Retina (tissue), 1 donor: ENCODE measurements at places on chromosomes 6 and 20.
A peak's percentile ranks its signal among the peaks of the same experiment; 100 is the strongest.

DNA sequence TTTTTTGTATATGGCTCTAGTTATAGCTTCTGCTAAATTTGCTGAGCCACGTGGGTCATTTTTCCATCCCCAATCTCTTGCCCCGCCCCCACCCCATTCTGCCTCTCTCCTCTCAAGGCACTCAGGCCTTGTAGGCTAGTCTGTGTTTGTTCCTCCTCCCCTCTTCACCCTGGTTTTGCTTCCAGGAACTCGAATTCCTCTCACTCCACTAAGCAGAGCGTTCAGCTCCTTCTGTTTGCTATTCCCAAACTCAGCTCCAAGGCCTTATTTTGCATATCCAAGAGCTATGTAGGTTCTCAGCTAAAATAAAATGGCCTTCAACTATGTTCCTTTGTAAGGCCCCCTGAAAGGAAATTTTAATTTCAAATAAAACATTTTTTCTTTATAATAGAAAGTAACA, 1293.7 kb downstream of the EPHA7 start:
- DNase-seq = no peak

- DNase-seq = peak; percentile 53
These were observed 306.7 kb downstream of the RNF144B start for GRCh38 chr6:18693881-18694280.

DNA sequence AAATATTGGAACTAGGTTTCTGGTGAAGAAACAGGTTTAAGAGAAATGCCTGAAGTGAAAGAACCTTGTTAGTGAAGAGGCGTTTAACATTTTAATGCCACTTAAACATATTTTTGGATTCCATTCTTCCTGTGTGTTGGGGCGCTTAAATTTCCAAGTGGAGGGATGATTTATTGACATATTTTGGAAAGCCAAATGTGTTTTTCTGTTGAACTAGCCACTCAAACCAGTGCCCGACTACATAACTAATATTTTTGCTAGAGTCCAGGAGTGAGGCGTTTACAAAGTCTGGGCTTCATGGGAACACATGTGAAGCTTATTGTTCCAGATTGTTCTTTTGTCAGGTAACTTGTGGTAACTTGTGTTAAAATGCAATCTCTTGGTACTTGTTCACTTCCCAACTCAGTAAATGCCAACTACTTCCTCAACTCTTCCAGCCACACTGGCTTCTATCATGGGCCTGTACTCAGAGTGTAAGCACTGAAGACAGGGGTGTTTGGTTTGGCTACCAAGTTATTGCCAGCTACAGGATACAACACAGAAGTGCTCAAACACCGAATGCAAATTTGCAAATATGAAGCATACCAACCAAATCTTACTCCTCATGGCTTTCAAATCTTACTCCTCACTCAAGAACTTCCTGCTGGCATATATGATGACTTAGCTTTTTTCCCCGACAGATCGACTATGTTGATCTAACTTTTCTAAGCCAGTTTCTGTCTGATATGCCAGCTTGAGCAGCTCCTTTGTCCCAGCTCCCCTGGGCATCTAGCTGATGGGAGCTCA, 2.0 kb upstream of the ZNFX1 start:
- DNase-seq = no peak

GRCh38 chr20:37901654-37902503, 1.0 kb upstream of the VSTM2L start:
- DNase-seq = peak; percentile 72

DNA sequence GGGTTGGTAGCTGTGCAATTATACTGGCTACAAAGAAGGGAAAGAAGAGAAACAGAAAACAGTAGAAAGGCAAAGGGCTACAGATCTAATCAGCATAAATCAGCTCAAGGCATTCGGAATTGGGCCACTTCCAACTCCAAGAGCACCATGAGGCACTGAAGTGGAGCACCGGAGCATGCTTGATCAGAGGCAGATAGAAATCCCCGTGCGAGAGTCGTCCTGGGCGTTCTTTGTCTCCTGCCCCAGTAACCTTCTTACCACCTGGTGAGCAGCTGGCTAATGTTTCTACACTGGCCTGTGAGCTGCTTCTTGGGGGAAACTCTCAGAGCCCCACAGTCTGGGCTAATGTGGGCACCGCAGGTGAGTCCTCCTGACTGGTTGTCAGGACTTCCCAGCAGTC, 16.7 kb downstream of the NEDD9 start:
- DNase-seq = peak; percentile 43

- no peak for DNase-seq
These were observed 55.4 kb upstream of the BMP2 start for GRCh38 chr20:6711951-6712649.

DNA sequence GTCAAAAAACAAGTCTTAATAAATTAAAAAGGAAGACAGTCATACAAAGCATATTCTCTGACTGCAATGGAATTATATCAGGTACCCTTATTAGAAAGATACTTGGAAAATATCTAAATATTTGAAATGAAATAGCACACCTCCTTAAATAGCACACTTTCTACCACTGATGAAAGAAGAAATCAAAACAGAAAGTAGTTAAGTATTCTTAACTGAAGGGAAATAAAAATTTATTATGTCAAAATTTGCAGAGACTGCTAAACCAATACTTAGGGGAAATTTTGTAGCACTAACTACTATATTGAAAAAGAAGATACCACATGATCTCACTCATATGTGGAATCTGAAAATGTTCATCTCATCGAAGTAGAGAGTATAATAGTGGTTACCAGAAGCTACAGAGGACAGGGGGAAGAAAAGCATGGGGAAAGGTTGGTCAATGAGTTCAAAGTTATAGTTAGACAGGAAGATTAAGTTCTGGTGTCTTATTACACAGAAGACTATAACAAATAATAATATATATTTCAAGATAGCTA, 112.2 kb downstream of the ASCC3 start:
- DNase-seq = no peak

GRCh38 chr6:45609141-45609638, 231.5 kb upstream of the SUPT3H start:
- no peak for DNase-seq

- no peak for DNase-seq
These were observed 130.1 kb upstream of the NEDD9 start for GRCh38 chr6:11362564-11362963.

GRCh38 chr6:141677598-141678211, 455.0 kb upstream of the GJE1 start:
- DNase-seq = peak; percentile 5

- DNase-seq = no peak
These were observed 108.0 kb upstream of the PDE7B start for GRCh38 chr6:135743476-135743875.

DNA sequence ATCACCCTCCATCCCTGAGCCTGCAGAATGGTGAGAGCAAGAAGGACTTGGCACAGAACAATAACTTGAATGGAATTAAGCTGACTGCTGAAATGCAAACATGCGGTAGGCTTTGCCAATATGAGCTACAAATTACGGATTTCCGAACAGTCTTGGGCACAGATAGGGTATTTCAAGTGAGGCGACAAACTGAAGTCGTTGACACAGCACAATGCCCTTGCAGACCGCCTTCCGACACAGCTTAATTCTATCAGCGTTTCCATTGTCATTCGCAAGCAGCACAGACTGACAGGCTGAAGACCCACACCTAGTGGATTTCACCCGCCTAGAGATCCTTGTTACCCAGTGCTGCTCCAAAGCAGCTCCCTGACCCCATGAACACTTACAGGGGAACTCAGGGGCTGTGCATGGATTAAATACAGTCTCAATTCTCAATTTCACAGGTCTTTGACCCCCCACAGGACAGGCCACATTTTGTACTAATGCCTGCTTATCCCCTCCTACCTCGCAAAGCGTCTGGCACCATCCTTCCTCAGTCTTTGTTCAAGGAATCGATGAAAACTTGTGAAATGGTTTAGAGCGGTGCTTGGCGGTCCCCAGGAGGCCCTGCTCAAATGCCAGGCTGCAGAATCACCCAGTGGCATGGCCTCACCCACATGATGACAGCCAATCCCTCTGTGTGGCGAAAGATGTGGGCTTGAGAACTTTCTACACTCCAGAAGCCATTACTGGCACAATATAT, 34.6 kb downstream of the RAMACL start:
- no peak for DNase-seq

- DNase-seq = no peak
These were observed 202.3 kb downstream of the GMDS start for GRCh38 chr6:2042956-2043648.

DNA sequence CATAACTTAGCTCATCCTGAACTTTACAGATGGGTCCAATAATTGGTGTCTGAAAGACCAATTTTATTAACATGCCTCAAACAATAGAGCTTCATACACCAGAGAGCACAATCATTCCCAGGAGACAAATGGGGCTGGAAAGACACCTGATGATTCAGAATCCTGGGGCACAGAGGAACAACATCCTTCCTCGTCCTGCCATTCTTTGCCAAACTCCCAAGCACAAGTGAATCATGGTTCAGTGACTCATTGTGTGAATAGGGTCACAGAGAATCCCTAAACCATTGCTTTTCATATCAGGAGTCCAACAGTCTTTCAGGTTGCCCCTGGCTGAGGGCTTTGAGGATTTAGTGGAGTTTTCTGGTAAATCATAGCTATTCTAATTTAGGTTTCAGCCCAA, 266.4 kb upstream of the BMP2 start:
- no peak for DNase-seq

DNA sequence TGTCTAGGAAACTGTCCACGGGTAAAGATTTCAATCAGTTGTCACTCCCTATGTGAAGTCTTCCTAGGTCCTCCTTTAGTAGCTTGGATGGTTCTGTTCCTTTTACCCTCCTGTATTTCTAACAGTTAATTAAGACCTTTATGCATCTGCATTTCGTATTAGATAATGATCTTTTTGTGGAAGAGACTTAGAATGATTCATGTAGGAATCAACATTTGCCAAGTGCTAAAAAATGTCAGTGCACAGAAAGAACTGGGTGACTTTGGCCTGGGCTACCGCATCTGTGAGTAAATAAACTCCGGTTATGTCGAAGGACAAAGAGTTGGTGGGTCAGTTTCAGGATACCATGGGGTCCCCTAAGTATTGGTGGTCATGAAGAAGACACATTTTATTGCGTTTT, 918.0 kb downstream of the TFAP2A start:
- no peak for DNase-seq

DNA sequence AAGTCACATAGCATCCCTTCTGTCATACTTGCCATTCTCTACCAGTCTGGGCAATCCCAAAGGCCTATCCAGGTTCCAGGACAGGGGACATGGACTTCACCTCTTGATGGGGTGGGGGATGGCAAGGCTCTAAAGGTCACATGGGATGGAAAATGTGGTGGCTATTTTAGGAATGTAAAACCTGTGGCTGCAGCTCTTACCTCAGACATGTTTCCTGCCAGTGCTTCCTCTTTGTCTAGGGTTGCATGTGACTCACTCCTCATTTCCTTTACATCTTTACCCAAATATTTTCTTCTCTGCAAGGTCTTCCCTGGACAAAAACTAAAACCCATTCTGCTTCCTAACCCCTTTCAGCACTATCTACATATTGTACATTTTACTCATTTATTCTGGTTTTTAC, 135.7 kb downstream of the BTBD3 start:
- DNase-seq = no peak

DNA sequence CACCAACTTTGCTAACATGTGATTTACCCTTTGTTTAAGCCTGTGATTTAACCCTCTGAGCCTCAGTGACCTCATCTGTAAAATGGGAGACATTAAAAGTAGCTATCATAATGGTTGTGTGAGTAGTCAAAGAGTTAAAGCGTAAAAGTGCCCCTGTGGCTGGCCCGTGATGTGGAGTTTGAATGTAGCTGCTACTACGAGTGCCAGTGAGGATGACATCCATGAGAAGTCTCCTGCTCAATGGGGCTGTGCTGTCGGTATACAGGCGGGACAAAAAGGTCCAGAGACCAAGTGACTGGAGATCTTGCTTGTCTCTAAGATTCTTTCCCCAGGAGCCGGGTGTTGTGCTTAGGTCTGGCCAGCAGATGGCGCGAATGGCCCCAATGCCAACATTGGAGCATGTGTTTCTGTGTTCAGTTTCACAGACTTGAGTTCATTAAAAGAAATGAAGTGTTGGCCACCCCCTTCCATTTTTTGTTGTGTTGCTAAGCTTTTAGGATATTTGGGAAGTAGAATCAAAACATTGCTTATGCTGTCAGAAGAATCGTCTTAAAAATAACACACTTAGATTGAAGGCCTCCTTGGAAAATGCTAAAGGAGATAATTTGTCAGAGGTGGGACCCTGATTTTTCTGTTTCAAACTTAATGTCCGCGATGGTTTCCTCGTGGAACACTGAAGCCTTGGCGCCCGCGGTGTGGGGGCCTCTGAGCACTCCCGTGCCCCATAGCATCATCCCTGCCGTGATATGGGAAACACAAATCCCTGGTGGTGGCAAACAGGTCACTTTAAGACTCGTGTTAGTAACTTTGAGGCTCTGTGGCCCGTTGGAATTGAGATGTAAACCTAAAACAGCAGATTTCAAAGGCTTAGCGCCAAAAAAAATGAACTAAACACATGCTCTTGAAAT, 9.3 kb upstream of the RBM38 start:
- peak; percentile 83 for DNase-seq

DNA sequence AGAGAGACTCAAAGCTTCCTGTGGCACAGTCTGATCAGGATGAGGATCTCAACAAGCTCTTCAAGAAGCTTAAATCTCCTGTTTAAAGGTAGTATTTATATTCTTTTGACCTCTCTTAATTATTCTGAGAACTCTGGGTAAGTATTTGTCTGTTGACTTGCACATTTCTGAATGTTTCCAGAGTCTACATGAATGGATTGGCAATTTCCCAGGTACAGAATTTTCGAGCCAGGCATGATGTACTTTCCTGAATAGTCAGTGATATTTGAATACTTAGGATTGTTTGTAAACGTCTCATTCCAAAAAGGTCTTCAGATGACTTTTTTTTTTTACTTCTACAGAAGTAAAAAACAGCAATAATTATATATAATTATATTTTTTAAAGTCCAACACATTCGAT, 293.4 kb downstream of the TBC1D32 start:
- no peak for DNase-seq

DNA sequence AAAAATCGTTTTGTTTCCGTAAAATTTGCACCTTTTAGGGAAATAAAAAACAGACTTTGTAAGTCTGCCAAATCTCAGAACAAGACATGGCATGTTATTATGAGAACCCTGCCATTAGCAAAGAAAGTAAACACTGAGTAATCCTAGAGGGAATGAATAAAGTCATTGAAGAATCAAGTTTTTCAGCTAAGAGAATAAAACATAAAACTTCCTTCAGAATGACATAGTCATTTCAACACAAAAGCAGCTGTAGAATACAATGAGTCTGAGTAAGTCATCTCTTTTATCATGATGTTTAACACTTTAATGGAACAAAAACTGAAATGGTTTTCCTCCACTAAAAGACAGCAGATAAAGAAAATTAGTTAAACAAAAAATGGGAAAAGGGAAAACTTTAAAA, 10.3 kb upstream of the DST start:
- no peak for DNase-seq

- no peak for DNase-seq
These were observed 91.1 kb downstream of the MRPL14 start for GRCh38 chr6:44036196-44036595.
